ENCODE measurements at places on chromosomes 7 and 10.

GRCh38 chr7:135414850-135415439, 95.0 kb downstream of the CNOT4 start:
- no peak for DNase-seq

GRCh38 chr10:103745341-103746247, 109.8 kb downstream of the SH3PXD2A start:
- DNase-seq = no peak

GRCh38 chr10:21364196-21365114, 161.0 kb downstream of the SKIDA1 start:
- no peak for DNase-seq

- no peak for DNase-seq
Observed at GRCh38 chr7:134842886-134843430, 63.5 kb downstream of the CALD1 start.

DNA sequence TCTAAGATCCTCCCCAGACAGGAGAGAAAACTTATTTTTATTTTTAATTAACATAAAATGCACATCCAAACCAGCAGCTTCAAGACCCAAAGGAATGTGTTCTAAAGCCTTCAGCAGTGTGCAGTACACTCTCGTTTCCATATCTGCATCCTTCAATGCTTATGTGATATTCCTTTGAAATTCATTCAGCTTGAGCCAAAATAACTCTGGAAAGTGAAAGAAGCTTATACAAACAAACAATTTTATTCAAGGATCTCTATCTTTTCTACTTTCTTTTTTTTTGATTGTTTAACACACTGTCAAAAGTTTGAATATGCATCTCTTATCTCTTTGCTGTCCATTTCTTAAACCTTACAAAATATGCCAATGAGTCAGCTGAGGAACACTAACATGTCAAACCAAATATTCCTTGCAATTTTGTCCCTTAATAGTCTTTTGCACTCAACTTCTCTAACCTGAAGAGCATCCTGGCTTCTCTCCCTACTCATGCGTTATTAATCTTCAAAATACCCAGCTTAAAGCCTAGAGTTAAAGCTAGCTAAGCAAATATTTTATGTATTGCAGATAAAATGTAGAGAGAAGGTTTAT, 124.3 kb downstream of the THSD7A start:
- DNase-seq = no peak

DNA sequence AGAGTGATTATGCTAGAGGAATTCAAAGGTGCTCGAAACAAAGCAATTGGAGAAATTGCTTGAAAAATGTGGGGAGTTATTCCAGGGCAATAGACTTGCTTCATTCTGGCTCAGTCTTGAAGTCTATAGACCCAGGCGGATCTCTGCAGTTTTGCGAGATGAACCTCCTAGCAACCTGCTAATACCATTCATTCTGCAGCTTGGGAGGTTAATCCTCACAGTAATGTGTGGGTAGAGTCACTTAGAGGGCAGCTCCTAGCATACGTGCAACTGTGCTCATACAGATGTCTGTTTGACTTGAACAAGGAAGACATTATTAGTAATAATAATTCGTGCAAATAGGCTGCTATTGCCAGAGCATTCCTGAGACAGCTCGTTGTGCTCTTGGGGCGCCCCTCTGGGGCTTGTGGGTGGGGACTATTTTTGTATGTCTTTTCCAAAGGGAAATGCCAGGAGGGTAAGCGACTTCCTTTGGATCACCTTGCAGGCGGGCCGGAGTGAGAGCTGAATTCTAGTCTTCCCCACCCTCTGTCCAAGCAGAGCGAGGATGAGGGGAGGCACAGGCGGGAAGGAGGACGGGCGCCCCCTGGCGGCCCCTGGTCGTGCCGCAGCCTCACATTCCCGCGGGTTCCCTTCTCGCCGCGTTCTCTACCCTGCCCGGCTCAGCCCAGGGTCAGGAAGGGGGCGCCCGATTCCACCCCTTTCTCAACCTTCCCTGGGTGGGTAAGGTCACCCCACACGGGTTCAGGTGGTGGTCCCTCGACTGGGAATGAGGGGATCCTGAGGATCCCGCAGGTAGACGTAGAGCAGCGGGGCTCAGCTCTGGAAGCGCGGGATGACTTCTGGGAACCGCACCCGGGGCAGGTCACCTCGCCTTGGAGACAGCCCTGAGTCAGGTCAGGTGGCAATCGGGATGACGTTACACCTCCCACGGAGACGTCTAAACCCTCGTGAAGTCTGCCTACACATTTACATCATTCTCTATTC, 241.5 kb downstream of the PHTF2 start:
- DNase-seq = peak; percentile 19

Data from activated gamma-delta T cell treated with anti-CD3 and anti-CD28 coated beads, Interleukin-2, amount 50 U/mL, for 16 hours (primary cell).